ENCODE measurements at places on chromosomes 3 and 15.

- no peak for DNase-seq
These were observed 125.3 kb downstream of the IGF1R start for GRCh38 chr15:98773616-98774015.

- DNase-seq, result no peak
These were observed 2.5 kb downstream of the EFCC1 start for GRCh38 chr3:129003578-129004112.

DNA sequence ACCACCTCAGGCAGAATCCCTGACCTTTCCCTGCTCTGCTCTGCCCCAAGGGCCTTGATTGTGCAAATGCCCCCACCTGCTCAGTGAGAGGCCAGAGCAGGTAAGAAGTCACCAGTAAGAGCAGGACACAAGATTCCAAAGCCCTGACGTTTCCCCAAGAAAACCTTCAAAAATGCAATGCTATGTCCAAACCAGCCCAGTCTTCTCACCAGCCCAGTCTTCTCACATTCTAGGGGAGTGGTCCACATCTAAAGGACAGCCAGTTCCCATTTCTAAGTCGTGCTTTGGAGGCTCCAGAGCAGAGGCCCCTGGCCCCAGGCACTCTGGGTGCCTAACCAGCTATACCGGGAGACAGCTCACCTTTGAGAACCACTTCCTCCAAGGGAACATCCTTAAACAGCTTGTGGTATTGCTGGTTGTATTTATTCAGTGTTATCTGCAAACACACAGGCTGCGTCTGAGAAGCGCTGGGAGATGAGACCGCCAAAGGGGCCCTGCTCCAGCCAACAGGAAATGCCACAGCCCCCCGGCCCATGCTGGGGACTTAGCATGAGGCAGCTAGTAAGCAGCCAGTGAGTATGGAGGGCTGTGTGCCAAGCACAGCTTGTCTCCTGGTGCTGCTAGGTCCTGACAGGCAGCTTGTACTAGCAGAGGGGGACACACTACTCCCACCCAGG is 29.3 kb downstream of the GRAMD2A start:
- no peak for DNase-seq

DNA sequence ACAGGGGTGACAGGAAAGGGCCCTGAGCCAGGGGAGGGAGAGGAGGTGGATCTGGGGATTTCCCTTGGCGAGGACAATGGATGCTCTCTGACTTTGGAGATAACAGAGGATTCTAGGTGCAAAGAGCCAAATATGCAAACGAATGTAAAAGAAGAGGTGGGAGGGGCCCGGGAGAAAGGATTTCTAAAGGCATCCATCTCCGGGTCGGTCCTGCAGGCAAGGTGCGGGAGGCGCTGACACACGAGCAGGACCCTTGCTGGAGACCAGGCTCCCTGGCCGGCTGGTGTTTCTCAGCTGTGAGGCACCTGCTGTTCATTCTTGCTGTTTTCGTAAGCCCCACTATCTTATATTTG is 115.2 kb upstream of the TLE3 start:
- DNase-seq, result no peak

- no peak for DNase-seq
These were observed 3.1 kb upstream of the AP2M1 start for GRCh38 chr3:184171562-184171961.

Data from activated T-cell treated with anti-CD3 and anti-CD28 coated beads for 4 hours (primary cell).